ENCODE measurements at places on chromosomes 5 and 9. TPM values are rescaled to one million over a fixed set of nuclear protein-coding genes. Genes with fewer than 3 reads are reported as not detected.

GRCh38 chr5:172531704-172532026 is 77.3 kb upstream of the SH3PXD2B start:
- DNase-seq: no peak
- H3K4me3 ChIP-seq: no peak overlapping the region
- H3K36me3 ChIP-seq: no peaks in the 10 kb centered on the region
- H3K27ac ChIP-seq: no peak overlapping the region
- no peaks in the 10 kb centered on the region for H3K4me1 ChIP-seq

- peak overlapping the region; percentile 73 for H3K27ac ChIP-seq
- H3K4me3 ChIP-seq: peak overlapping the region; percentile 97
- no peaks in the 10 kb centered on the region for H3K27me3 ChIP-seq
- H3K4me1 ChIP-seq: peaks cover 26% of the 10 kb centered on the region
- DNase-seq: no peak
Measured at GRCh38 chr9:130579738-130580463, 524 bp downstream of the FUBP3 start.

GRCh38 chr5:1416856-1417469 is 28.3 kb downstream of the SLC6A3 start:
- no peaks in the 10 kb centered on the region for H3K36me3 ChIP-seq
- H3K4me3 ChIP-seq: no peak overlapping the region
- no peaks in the 10 kb centered on the region for H3K4me1 ChIP-seq
- H3K27me3 ChIP-seq: peaks cover 4% of the 10 kb centered on the region

The FAM153A gene
- total RNA-seq: 106 TPM

The CYSRT1 gene
- 0.33 TPM for total RNA-seq

GRCh38 chr5:143085319-143085917 is 315.2 kb downstream of the ARHGAP26 start:
- no peaks in the 10 kb centered on the region for H3K4me1 ChIP-seq
- no peak overlapping the region for H3K4me3 ChIP-seq
- H3K36me3 ChIP-seq: no peaks in the 10 kb centered on the region
- no peaks in the 10 kb centered on the region for H3K27me3 ChIP-seq

GRCh38 chr9:127833555-127833954 is 20.9 kb downstream of the ENG start:
- no peak for DNase-seq
- H3K4me3 ChIP-seq: no peak overlapping the region
- H3K36me3 ChIP-seq: no peaks in the 10 kb centered on the region

DNA sequence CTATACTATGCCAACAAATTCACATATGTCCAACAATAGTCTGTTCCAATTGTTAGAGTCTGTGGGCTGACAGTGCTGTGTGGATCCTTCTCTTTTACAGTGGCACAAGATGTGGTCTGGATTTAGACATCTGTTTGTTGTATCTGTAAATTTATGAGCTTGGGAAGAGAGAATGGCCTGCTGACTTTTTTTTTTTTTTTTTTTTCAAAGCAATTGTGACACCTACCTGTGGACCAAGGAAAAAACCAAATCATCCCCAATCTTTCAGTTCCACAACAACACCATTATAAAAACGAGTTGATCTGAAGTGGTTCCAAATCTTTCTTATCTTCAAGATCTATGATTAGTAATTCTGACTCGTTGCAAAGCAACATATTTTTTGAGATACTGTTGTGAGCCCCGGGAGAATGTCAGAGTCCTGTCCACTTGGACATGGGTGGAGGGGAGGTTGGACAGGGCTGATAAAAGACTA is 4.9 kb downstream of the IRX2 start:
- peaks cover 44% of the 10 kb centered on the region for H3K27me3 ChIP-seq
- no peaks in the 10 kb centered on the region for H3K36me3 ChIP-seq
- DNase-seq: no peak
- H3K27ac ChIP-seq: no peak overlapping the region

DNA sequence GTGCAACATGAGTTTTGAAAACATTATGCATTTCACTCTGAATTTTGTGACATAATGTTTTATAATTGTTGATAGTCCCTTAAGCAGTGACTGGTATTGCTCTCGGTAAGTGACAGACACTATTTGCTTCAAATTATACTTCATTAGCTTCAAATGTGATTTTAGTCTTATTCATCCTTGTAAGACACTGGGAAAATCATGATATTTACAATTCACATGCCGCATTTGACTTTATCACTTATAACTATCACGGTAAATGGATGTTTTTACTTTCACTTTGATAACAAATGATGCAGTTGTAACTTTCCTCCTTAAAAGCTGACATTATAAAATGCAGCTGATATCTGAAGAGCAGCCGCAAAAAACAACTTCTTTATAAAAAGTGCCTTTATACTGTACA is 44.1 kb upstream of the ITGA2 start:
- H3K4me1 ChIP-seq: no peaks in the 10 kb centered on the region
- no peaks in the 10 kb centered on the region for H3K36me3 ChIP-seq
- no peaks in the 10 kb centered on the region for H3K27me3 ChIP-seq
- peak overlapping the region; percentile 43 for H3K4me3 ChIP-seq

- H3K27ac ChIP-seq: no peak overlapping the region
- no peaks in the 10 kb centered on the region for H3K27me3 ChIP-seq
- no peaks in the 10 kb centered on the region for H3K4me1 ChIP-seq
- DNase-seq: no peak
- no peak overlapping the region for H3K4me3 ChIP-seq
Measured at GRCh38 chr9:125997196-125997823, 250.1 kb downstream of the PBX3 start.

The CETN3 gene
- 4.9 TPM for total RNA-seq

Measured in CD4-positive, alpha-beta T cell (primary cell).